Stimulated activated CD8-positive, alpha-beta memory T cell treated with anti-CD3 and anti-CD28 coated beads, Interleukin-15, amount 100 ng/mL, for 4 hours (primary cell): ENCODE measurements at places on chromosomes 13 and 19.

GRCh38 chr13:109874484-109875454 is 88.4 kb upstream of the IRS2 start:
- DNase-seq: no peak

DNA sequence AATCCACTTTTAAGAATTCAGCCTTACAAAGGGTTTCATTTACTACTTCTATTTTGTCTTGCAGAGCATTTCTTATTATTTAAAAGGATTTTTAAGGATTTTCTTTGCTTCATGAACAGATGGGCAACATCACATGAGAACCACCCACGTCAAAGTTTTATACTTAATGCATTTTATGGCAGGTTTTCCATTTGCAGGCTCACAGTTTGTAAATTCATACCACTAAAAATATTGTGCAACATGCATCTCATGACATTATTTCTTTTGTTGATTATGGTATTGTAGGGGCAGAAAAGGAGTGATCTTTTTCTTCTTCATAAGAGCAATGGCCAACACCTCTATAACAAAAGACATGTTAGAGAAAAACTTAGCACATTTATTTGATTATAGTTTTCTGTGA is 554.0 kb upstream of the SPRY2 start:
- DNase-seq: no peak

GRCh38 chr19:48988860-48989259 is 4.2 kb downstream of the GYS1 start:
- no peak for DNase-seq

DNA sequence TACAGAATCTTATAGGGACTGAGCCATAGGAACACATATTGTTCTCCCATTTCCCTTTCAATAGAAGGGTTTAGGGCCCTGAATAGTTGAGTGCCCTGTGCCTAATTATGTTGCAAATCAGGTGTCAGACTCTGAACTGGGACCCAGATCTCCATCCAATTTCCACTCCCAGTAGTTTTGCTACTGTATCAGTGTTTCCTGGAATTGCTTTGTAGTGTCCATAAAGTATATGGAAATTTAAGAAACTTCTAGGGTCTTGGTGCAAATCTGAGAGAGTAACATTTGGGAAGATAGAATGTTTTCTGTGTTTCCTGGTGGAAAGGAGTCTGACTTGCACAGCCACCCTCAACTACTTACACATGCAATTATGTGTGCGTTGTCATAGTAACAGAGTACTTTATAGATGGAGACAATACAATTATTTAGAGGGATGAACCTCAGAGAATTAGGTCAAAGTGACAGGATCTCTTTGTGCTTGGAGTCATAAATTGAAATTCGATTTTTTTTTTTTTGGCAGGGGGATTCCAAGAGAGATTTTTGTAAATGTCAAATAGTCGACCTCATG is 646 bp upstream of the SLC10A2 start:
- no peak for DNase-seq

GRCh38 chr13:78100486-78100885 is 181.9 kb upstream of the EDNRB start:
- DNase-seq: no peak

DNA sequence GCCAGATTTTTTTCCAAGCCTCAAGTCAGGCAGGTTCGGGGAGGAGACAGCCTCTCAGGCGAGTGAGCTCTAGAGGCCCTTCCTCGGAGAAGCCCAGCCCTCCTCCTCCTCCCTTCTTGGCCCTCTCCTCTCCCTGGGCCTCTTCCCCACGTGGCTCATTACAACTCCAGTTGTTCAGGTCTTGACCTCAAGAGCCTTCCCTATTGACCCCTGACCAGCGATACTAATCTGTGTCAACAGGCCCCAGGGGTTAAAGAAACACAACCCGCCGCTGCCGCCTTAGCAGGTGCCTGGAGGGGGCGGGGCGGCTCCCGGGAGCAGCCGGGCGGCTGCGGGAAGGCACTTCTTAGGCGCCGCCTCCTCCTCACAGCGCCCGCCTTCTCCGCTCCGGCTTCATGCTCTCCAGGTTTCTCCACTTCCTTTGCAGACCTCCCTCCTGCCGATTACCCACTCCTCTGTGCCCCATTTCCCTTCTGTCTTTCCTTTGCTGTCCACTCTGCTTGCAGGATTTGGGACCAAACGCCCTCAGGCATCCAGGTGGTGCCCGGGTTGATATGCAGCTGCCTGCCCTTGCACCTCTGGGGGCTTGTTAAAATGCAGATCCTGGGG is 51.0 kb downstream of the LYL1 start:
- DNase-seq: no peak

GRCh38 chr13:51758691-51759090 is 45.3 kb downstream of the DHRS12 start:
- DNase-seq: no peak

GRCh38 chr13:38998739-38999138 is 8.1 kb upstream of the STOML3 start:
- no peak for DNase-seq

DNA sequence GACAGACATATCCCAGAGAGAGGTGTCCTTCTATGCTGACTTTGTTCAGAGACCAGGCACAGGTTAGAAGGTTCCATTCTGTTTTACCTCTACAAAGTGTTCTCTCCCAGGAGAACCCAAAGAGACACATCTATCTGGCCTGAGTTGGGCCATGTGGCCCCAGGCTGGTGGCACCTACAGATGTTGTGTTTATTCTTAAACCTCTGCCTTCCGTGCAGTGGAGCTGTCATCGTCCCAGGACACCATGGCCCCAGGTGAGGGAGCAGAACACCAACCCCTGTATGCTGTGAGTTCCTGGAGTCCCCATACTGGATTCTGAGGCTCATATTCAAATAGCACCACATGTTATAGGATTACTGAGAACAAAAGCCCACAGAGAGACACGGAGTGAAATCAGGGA is 3.9 kb downstream of the KIR3DL3 start:
- DNase-seq: no peak

- no peak for DNase-seq
These were observed 449.5 kb downstream of the LIG4 start for GRCh38 chr13:107765724-107766401.

DNA sequence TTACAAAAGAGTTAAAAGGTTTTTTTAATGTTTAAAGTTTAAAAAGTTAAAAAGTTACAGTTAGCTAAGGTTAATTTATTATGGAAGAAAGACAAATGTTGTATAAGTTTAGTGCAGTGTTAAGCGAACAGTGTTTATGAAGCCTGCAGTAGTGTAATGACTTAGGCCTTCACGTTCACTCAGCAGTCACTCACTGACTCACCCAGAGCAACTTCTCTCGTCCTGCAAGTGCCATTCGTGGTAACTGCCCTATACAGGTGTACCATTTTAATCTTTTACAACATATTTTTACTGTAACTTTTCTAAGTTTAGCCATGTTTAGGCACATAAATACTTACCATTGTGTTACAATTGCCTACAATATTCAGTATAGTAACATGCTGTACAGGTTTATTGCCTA is 398.2 kb upstream of the NBEA start:
- no peak for DNase-seq

DNA sequence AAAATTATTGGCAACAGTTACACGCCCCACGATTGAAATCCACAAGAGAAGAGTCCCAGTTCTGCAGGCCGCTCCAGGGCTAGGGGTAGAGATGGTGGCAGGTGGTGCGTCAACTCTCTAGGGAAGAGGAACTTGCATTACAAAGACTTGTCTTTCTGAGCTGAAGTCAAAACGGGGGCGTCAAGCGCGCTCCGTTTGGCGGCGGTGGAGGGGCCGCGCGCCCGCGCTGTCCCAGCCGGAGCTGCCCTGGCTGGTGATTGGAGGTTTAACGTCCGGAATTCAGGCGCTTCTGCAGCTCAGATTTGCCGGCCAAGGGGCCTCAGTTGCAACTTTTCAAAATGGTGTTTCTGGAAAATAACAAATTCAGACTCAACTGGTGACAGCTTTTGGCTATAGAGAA is 38.9 kb downstream of the SOX1 start:
- no peak for DNase-seq
